Esophagus muscularis mucosa (tissue), 4 donors: ENCODE measurements at places on chromosomes 12 and 14. TPM values are rescaled to one million over a fixed set of nuclear protein-coding genes. Genes with fewer than 3 reads are reported as not detected.

UNC79 gene
- 0.23 TPM for total RNA-seq

GRCh38 chr12:51527966-51528365 is 63.1 kb upstream of the SCN8A start:
- H3K4me3 ChIP-seq = no peak overlapping the region
- no peak overlapping the region for H3K27ac ChIP-seq
- DNase-seq = no peak
- no peaks in the 10 kb centered on the region for H3K4me1 ChIP-seq
- H3K36me3 ChIP-seq = no peaks in the 10 kb centered on the region

SLC17A8 gene
- not detected for total RNA-seq

DNA sequence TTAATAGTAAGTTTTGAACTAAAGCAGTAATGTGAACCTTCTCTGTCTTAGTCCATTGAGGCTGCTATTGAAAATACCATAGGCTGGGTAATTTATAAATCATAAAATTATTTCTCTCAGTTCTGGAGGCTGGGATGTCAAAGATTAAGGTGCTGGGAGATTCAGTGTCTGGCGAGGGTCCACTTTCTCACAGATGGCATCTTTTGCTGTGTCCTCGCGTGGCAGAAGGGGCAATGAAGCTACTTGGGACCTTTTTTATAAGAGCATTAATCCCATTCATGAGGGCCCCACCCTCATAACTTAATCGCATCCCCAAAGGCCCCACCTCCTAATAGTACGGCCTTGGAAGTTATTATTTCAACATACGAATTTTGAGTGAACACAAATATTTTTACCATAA is 28.4 kb downstream of the LIN7A start:
- DNase-seq = no peak
- H3K27me3 ChIP-seq = no peaks in the 10 kb centered on the region
- H3K4me1 ChIP-seq = no peaks in the 10 kb centered on the region
- H3K36me3 ChIP-seq = no peaks in the 10 kb centered on the region
